Motor neuron (in vitro differentiated cells): ENCODE measurements at places on chromosomes 7 and 10. TPM values are rescaled to one million over a fixed set of nuclear protein-coding genes. Genes with fewer than 3 reads are reported as not detected.
A peak's percentile ranks its signal among the peaks of the same experiment; 100 is the strongest.

CLCN1 gene
- total RNA-seq, result 0.15 and 0.28 TPM in 2 replicates

DNA sequence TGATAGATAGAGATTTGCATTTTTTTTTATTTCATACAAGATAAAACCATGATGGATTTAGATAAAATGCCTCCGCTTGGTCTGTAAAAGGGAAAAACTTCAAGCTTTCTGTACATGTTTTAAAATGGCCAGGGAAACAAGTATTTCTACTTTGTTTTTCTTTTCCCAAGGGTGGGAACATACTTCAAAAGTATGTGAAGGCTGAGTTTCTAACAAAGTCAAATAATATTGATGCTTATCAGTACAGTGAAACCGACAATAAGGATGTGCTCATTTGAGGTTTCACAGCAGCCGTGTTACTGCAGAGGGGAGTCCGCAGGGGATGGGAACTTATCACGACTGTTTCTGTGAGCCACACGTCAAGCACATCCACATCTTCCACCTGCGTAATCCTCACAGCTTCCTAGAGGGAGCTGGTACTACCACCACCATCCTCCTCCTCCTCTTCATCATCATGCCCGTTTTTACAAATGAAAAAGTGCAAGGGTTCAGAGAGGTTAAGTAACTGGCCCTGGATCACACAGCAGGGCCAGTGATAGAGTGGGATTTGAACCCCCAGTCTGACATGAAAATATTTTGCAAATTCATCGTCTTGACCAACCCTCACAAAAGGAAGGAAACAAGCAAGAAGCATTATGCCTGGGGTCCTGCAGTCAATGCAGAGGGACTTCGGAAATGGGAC, 94.3 kb downstream of the GPR26 start:
- no peak for ATAC-seq

DNA sequence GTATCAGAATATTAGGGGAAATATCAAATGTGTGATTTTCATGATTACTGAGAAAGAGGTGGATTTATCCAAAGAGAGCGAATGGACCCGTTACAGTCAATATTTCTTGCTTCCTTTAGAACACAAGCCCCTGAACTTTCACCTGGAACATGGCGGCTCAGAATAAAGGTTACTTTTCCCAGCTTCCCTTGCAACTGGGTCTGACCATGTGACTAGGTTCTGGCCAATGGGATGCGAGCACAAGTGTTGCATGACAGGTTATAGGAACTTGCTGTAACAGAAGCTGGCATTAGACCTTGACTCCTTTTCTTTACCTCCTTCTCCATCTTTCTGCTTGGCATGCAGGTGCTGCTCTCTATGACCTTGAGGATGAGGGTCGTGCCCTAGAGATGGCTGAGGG, 556.1 kb downstream of the TYW1 start:
- ATAC-seq, result no peak

GRCh38 chr7:80335511-80336231, 176.2 kb downstream of the GNAT3 start:
- peak; percentile 65 for ATAC-seq

DNA sequence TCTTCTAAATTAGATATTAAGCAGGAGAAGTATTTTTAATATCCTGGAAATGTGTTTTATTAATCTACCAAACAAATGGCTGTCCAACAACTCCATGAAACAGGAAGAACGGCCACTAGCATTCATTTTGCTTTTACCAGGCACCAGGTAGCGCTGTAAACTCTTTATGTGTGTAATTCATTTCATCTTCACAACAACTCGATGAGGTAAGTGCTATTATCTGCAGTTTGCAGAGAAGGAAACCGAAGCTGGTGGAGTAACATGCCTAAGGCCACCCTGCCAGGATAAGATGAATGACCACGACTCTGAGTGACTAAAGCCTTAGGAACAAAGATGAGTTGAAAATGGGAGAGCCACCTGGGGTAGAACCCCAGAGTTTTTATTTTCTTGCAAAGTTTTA, 101.2 kb downstream of the KIAA1217 start:
- no peak for ATAC-seq

- peak; percentile 97 for ATAC-seq
Observed at GRCh38 chr10:128211953-128212727, 85.9 kb upstream of the MKI67 start.

- ATAC-seq, result no peak
Observed at GRCh38 chr7:47355684-47356083, 226.2 kb downstream of the TNS3 start.

GRCh38 chr7:111560773-111561653, 1.3 kb downstream of the IMMP2L start:
- ATAC-seq, result no peak
